NCI-H1092 (cell line): ENCODE measurements at places on chromosomes 6 and 20.

DNA sequence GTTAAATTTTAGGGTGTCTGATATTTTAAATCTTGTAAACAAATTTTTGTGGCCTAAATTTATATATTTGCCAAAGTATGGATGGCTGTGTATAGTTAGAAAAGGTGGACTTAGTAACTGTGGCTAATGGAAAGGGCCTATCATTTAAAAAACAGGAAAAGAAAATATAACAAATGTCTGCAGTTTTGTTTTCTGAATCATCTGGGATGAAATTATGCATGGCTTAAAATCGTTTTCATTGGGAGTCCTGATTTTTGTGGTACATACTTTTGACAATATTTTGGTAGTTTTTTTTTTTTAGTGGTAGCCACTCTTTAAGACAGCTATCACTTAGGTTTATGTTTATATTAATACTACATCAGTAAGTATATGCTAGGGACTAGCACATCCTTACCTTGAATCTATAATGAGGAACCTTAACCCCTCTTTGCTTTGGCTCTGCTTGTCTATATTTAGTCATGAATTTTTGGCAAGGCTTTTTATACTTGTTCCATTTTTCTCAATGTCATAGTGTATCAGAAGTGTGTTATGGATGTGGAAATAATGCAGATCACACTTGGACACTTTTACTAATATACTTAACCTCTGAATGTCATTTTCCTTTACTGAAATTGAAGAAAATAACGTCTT lies 5.6 kb downstream of the ARID1B start:
- no peak for DNase-seq

DNA sequence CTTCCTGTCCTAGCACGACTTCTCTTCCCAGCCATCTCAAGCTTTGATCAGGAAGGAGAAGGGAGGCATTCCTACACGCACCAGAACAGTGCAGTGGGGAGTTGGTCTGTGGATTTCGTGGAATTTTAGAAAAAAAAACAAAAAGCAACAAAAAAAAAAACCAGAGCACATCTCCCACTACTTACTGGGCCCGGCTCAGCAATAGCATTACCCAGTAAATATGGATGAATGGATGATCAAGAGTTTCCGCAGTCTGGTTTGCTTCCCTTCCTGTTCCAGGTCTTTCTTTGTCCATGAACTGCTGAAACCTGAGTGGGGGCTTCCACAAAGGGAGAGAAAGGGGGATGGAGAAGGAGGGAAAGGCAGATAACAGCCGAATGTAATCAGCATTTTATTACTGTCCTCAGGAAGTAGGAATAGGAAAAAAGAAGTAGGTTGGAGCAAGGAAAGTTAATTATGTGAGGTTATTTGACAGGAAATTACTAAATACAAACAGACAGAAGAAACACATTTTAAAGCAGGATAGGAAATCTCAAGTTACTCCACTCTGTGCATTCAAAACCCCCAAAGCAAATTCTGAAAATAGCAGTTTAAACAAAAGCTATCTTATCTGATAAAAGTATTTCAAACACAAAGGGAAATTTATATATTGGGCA lies 349.0 kb downstream of the PRL start:
- no peak for DNase-seq

DNA sequence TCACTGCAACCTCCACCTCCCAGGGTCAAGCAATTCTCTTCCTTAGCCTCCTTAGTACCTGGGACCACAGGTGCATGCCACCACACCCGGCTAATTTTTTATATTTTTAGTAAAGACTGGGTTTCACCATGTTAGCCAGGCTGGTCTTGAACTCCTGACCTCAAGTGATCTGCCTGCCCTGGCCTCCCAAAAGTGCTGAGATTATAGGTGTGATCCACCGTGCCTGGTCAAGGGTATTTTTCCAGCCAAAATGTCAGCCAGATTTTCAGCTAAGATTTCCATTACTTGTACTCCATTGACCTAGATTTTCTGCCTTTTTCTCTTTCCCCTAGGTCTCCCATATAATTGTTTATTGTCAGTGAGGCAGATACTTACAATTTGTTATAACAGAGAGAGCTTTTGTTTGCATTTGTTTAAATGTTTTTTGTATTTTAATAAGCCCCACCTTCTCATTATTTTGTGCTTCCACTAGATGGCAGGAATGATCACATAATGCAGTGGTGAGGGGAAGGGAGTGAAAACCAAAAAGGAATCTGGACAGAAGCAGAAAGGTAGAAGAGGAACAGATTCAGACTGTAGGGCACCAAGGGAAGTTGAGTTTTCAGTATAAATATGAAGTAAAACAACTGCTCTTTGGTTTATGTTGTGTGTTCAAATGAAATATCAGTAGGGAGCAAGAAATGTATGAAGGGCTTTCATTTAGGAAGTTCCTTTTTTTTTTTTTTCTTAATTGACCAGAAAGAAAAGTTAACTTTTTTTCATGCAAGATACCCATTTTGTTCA lies 29.7 kb downstream of the RPF2 start:
- DNase-seq = no peak

- DNase-seq = no peak
These were observed 903 bp downstream of the CNKSR3 start for GRCh38 chr6:154509421-154510143.
